Non-pigmented ciliary epithelial cell (primary cell): ENCODE measurements at places on chromosomes 16 and 17.

GRCh38 chr17:82110298-82110697 lies 12.3 kb upstream of the FASN start:
- DNase-seq: no peak

DNA sequence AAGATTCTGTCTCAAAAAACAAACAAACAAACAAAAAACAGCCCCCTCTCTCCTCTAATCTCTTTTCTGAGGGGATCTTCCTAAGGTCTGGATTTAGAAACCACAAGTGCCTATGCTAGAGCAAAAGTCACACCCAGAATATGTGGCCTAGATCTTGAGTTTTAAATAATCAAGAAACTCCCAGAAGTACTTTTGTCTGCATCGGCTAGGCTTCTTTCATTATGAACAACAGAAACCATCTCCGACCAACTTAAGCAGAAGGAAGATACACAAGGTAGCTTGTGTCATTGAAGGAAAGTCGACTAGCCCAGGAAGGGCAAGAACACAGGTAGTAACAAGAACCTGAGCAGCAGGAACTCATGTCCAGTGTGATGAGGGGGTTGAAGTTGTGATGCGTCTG lies 73.9 kb upstream of the KIFC3 start:
- no peak for DNase-seq

GRCh38 chr17:59807892-59808509 lies 84.7 kb downstream of the TUBD1 start:
- DNase-seq: no peak

DNA sequence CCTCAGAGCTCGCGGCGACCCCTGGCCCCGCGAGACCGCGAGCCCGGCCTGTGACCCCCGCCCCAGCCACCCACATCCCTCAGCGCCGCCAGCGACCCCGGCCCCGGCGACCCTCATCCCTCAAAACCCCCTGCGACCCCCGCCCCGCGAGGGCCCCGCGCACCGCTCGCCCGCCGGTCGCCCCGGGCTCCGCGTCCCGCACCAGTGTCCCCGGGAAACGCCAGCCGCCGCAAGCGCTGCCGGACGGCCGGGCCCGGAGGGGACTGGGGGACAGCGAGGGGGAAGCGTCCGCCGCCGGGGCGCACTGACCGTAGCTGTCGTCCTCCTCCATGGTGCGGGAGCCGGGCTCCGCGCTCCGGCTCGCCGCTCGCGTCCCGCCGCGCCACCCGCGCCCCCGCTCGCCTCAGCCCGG lies at the start of gene CYTH1:
CYTH1 (minus strand) TSS at position 381 of the 412 bp plus-strand sequence; CDS start at position 331, 50 bp downstream.
- no peak for DNase-seq

DNA sequence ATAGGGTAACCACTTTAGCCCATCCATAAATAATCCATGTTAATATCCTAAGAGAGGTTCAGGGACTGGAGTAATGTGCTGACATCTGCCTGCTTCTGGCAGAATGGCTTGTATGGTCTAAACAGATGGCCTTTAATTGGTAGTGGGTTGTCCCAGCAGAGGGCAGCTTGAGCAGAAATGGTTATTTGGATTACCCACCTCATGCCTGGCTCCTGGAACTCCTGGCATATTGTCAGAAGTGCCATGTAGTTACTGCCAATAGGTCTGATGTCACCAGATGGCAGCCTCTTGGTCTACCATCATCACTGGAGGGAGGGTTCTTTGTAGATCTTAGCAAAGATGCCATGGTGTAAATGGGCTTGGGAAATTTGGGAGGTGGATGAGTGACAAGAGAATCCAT lies 157.5 kb upstream of the SOX9 start:
- DNase-seq: no peak

- no peak for DNase-seq
Measured at GRCh38 chr16:47986031-47986430, 169.8 kb downstream of the ABCC12 start.

GRCh38 chr16:48647794-48648193 lies 37.8 kb upstream of the N4BP1 start:
- no peak for DNase-seq
